Caco-2 (cell line): ENCODE measurements at places on chromosomes 7 and 10. TPM values are rescaled to one million over a fixed set of nuclear protein-coding genes. Genes with fewer than 3 reads are reported as not detected.
A peak's percentile ranks its signal among the peaks of the same experiment; 100 is the strongest.

DNA sequence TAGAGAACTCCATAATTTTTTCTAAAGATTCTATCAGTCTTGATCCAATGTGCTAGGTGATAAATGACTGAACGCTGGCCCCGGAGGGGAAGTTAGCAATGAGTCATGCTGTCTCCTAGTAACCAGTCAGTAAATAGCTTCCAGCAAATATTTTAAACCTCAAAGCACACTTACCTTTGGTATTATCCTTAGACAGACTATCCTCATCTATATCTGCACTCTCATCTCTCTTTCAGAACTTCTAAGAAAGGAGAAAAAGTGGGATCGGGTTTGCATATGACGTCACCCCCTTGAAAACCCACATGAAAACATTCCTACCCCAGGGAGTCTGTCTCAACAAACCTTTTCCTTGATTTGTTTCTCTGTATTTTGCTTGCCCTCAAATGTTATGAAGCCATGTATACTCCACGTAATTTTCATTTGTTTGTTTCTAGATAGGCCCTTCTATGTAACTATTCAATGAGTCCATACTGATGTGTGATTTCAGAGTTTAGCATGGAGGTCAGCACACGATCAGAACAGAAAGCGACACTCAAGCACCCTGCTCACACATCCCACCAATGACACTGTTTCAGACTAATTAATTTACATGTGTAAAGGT, 174.9 kb upstream of the NRP1 start:
- H3K4me3 ChIP-seq: no peak overlapping the region
- peak; percentile 92 for DNase-seq
- peak overlapping the region; percentile 90 for H3K27ac ChIP-seq
- no peaks in the 10 kb centered on the region for H3K36me3 ChIP-seq
- no peaks in the 10 kb centered on the region for H3K27me3 ChIP-seq
- peaks cover 38% of the 10 kb centered on the region for H3K4me1 ChIP-seq

DNA sequence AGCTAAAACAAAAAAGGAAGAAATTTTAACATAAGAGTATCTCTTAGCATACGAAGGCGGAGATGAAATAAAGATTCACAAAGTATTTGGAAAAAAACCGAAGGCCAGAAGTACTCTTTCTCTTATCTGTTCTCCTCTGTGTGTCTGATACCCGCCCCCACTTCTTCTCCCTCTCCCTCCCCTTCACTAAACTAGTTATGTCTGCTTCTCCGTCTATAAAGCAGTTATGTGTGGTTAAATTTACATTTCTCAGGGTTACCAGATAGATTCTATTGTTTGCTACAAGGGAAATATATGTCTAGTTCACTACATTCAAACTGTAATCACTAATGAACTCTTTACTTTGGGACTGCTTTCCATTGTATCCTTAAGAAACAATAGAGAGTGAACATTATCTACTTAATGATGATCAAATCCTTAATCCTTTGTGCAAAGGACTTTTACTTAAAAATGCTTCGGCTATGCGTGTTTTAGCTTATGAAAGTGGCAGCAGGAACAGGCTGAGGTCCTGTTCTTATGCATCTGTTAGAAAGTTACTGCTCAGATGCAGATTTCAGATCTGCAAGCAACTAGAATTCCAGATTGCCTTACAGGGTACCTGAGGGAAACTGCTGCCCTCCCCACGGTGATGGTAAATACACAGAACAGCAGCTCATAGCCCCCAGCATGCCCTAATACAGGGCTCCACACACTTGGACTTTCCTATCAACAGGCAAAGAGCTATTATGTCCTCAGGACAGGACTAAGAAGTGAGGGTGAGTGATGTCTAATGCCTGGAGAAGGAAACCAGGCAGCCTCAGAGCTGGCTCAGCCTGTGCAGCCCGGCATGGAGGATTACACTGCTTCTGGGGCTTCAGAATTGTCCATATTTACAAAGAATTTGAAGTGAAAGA, 273.3 kb downstream of the FZD1 start:
- no peaks in the 10 kb centered on the region; the same call in 1 of the 2 replicates for H3K27me3 ChIP-seq
- H3K4me1 ChIP-seq: no peaks in the 10 kb centered on the region
- no peaks in the 10 kb centered on the region for H3K36me3 ChIP-seq
- no peak for DNase-seq

GRCh38 chr7:112572669-112573301, 92.0 kb downstream of the LSMEM1 start:
- H3K4me3 ChIP-seq: no peak overlapping the region
- no peak for DNase-seq
- no peak overlapping the region for H3K27ac ChIP-seq
- H3K4me1 ChIP-seq: 0 out of 2 replicates have a peak, but pooled peaks cover 5% of the 10 kb centered on the region

- no peak for DNase-seq
- no peaks in the 10 kb centered on the region for H3K4me1 ChIP-seq
- no peak overlapping the region for H3K4me3 ChIP-seq
- H3K36me3 ChIP-seq: no peaks in the 10 kb centered on the region
- H3K27me3 ChIP-seq: no peaks in the 10 kb centered on the region
- H3K27ac ChIP-seq: no peak overlapping the region
Measured at GRCh38 chr10:86200269-86200668, 166.3 kb downstream of the GRID1 start.

- H3K27me3 ChIP-seq: no peaks in the 10 kb centered on the region
- H3K4me1 ChIP-seq: no peaks in the 10 kb centered on the region
- no peak overlapping the region for H3K27ac ChIP-seq
- no peaks in the 10 kb centered on the region for H3K36me3 ChIP-seq
- DNase-seq: no peak
- no peak overlapping the region for H3K4me3 ChIP-seq
Measured at GRCh38 chr10:124529661-124530214, 68.1 kb downstream of the LHPP start.

CDHR3 gene
- total RNA-seq: 9.2 and 12.0 TPM in 2 replicates
